ENCODE measurements at places on chromosomes 5 and 9.

GRCh38 chr9:111948951-111949350 is 52.3 kb downstream of the UGCG start:
- DNase-seq: no peak

DNA sequence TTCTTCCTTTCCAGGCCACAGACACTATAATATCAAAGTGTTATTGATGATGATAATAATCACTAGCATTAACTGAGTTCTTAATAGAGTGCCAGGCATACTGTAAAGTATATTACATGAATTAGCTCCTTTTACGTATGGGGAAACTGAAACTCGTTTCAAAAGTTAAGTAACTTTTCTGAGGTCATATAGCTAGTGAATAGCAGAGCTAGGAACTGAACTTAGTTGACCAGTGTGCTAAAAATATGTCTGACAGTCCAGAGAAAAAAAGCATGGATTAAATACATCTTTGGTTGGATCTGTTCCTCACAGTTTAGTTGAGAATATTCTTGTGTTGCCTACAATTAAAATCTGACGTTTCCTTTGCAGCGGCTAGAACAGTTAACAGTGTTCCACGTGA is 18.4 kb upstream of the CATSPER3 start:
- DNase-seq: no peak

DNA sequence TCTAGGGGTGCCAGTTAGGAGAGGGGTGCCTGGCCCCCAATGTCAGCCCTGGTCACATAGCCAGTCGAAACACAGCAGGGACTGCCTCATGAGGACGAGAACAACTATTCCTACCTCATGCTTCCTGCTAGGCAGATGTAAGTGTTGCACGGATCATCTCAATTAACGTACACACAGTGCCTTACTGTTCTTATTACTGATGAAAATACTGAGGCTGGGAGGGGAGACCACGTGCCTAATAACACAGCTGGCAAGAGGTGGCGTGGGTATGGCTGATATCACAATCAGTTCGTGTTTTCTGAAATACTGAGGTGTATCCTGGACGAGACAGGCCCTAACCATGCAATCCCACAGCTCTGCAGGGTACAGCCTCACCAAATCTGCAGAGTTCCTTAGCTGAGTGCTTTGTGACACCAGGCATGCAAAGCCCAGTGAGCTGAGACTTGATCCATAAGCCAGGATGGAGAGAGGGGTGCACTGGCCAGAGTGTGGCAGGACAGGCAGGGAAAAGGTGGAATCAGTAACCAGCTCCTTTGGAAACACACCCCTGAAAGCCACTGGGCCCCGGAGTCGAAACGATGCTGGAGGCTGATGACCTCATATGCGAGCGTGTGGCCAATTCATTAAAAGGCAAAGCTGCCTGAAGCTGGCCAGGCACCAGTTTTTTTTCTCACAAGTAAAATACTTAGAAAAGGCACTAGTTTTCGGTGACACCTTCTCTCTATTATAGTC is 63.9 kb downstream of the PRRT1B start:
- DNase-seq: no peak

- no peak for DNase-seq
Observed at GRCh38 chr9:20729523-20729922, 45.5 kb downstream of the FOCAD start.

DNA sequence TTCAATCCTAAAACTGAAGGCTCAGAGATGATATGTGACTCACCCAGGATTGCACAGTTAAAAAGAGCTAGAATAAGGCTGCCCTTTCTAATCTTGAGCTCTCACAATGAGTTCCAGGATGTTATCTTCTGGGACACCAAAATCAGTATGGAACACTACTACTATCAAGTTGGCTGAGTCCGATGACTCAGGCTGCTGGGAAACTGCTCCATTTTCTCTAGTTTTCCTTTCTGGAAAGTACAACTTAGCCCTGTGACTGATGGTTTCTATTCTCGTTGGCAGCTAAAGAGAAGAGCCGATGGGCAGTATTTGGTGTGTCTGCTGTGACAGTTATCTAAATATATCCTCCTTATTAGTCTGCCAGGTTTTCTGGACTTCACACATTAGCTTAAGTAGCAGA is 37.9 kb upstream of the DPYSL3 start:
- DNase-seq: no peak

- no peak for DNase-seq
Observed at GRCh38 chr9:128276574-128277270, 646 bp downstream of the SWI5 start.

DNA sequence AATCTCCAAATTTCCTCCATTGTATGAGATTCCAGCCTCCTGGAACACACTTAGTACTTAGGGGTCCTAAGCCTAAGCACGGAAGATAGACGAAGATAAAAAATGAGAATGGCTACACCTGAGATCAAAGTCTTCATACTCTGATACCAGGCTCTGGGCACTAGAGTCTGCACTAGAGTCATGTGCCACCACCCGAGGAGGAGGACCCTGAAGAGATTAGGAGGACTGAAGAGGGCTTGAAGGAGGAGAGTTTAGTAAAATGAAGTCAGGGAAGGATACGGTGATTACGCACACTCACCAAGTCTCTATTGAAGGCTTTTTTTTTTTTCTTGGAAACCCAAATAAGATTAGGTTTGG is 573 bp upstream of the SPATA24 start:
- no peak for DNase-seq

DNA sequence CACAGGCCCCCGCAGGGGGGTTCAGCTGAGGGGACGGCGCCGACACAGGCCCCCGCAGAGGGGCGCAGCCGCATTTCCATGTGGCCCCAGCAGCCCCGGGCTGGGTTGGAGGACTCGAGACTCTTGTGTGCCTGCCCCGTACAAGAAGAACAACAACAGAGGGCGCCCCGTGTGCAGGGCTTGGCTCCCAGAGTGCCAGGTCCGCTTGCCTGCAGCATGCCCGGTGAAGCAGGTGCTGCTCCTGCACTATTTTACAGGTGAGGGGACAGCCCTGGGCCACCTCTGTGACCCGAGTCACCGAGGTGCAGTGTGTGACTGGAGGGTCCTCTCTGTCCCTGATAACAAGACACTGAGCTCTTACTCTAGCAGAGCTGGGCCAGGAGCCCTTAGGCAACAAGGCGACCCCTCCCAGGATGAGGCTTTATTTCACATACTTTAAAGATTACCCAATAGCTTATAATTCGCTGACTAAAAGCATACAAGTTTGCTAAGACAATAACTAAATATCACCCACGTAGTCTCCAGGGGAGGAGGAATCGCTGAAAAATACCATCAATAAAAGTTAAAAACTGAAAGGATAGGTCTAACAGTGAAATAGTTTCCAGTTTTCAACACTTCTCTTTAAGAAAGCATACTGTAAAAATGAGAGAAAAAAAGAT is 41.7 kb upstream of the SLC9A3 start:
- DNase-seq: no peak

GRCh38 chr5:112729630-112730029 is 8.1 kb upstream of the APC start:
- no peak for DNase-seq

- DNase-seq: no peak
Observed at GRCh38 chr5:40384782-40385390, 294.8 kb upstream of the PTGER4 start.

DNA sequence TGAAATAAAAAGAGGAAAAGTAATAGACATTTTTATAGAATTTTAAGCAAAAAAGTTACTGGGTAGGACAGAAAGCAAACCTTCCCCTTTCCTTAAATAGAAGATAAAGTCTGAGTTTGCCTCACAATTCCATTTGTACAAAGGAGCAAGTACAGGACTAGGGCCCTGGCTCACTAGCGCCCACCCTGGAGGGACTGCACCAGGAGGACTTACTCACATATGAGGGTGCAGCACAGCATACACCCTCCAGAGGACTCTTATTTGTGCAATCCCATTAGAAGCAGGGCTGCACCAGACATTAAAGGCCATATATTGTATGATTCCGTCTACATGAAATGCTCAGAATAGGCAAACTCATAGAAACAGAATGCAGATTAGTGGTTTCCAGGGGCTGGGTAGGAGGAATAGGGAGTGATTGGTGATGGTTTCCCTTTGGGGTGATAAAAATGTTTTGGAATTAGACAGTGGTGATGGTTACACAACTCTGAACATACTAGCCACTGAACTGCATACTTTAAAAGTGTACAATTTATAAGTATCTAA is 4.5 kb downstream of the REEP5 start:
- DNase-seq: no peak

DNA sequence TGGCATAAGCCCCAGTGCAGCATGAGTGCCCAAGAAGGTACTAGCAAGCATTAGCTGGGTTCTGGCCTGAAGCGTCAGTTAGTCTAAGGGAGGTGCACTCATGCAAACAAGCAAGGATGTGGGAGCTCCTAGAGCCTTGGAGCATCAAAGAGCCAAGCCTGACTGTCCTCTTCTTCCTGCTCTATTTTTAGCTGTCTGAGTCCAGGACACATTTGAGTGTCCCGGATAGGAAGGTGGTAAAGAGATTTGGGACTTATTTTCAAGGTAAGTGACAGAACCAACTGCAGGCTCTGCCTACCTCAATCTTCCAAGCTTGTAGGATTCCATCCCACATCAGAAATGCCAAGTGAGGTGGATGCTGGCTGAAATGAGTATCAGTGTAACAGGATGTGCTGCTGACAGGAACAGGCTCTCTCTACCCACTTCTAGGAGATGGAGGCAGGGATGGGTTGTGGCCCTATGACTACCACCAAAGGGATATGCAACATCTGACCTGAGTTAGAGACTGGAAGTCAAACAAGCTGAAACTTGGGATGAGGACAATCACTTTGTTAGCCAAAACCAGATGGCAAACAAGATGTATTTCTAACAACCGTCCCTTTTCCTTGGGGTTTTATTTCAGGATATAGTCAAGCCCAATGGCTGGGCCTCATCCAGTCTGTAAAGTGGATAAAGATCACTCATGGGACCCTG is 15.1 kb downstream of the MACROH2A1 start:
- no peak for DNase-seq

DNA sequence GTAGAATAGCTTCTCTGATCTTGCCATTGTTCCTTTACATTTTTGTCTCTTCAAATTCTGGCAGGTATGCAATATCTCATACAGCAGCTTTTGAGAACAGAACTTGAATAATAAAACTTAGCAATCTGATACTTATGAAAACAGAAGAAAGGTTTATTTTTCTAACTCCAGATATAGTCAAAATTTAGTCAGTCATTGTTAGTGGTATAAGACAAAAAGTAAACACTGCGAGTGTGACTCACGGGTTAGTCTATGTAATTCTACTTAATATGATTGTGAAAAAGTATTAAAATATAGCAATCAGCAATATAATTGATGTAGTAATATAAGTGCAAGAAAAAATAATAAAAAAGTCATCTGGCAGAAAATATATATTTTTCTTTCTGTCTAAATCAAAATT is 910.4 kb downstream of the DNAH5 start:
- DNase-seq: no peak

DNA sequence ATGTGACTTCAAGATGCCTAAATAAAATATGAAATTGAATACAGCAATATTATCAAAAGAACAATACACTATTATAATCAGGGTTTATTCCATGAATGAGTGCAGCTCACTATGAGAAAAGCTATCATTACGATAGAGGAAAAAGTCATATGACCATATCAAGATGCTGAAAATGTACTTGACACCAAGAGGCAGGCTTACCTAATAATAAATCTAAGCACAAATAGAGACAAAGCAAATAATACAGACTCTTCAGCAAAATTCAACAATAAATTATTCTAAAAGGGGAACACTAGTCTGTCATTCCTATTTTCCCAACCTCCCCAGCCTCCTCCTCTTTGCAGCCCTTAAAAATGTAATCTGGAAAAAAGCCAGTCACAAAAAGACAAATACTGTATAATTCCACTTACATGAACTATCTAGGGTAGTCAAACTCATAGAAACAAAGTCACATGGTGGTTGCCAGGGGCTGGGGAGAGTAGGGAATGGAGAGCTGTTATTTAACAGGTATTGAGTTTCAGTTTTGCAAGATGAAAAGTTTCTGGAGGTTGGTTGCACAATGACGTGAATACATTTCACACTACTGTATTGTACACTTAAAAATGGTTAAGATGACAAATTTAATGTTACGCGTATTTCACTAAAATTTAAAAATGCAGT is 148.4 kb downstream of the NFIB start:
- no peak for DNase-seq

- no peak for DNase-seq
Observed at GRCh38 chr5:61280761-61281427, 51.2 kb upstream of the ZSWIM6 start.

DNA sequence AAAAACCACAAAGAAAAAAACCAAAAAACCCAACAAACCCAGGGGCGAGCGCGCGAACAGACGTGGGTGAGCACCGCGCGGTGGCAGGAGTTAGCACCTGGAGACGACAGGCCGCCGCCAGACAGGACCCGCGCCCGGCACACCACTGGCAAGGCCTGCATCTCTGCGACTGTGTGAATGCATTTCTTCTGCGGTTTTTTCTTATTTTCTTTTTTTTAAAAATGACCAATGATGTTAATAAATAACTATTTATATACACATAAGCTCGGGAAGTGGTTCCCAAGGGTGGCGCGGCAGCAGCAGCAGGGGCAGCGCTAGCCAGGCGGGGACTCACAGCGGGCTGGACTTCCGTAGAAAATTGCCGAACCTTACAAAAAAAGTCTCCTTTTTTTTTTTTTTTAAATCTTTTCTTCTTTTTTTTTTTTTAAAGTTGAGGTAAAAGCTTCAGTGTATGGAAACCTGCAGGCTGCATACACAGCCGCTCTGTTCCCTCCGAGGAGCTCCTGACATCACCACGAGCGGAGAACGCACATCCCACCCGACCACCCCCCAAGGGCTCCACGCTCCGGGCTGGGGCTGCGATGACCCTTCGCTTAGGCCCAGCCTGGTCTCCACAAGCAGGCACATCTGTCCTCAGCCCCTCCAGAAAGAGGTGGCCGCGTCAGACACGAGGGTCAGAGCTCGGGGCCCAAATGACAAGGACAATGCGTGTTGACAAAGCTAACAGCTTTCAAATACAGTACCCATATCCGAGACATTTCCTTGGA is 7.4 kb downstream of the BRD3OS start:
- DNase-seq: no peak

DNA sequence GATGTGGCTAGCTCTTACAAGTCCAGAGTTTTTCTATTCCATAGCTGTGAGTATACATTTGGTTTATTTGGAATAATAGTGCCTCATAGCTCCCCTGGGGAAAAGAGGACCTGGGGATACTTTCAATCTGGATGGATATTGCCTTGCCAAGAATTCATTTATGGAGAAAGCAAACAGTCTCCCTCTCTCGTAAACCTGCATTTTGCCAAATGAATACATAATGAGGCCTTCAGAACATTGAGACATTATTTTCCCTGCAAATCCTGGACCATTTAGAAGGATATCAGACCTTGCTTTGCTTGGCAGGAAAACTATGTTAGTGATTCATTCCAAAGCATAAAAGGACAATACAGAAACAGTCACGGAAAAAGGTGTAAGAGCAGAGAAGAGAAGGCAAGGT is 569.6 kb upstream of the BRINP1 start:
- DNase-seq: no peak

Data from activated CD4-positive, alpha-beta T cell treated with anti-CD3 and anti-CD28 coated beads, Interleukin-2, amount 50 U/mL, for 24 hours (primary cell).